ENCODE measurements at places on chromosomes 12 and 14.

DNA sequence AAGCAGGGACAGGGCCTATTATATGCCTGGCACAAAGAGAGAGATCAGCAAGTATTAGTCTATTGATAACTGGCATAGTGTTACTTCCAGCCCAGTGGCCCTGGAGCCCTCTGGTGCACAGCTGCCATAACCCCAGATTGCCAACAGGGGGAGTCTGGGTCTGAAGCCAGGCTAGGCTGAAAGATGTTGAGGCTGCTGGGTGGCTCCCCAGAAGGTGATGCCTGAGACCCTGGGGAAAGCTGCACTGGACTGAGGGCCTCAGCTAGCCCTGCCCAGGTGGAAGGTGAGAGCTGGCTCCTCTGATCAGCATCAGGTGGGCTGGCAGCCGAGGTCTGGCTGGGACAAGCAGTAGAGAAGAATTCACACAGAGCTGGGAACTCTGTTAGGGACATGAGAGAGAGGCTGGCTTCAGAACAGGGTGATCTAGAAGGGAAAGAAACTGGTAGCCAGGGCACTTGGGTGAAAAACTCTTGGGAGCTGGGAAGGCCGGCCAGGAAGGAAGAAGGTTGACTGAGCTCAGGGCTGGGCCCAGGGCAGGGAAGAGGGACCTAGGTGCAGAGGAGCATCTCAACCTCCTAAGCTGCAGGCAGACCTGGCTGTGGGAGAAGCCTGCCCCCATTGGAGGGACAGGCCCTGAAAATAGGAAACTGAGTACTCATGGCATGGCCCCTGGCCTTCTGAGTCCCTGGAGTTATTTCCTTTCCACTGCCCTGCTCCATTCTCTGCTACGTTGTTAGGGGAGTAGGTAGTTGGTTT is 3.9 kb downstream of the GZMH start:
- no peaks in the 10 kb centered on the region for H3K4me1 ChIP-seq
- no peaks in the 10 kb centered on the region for H3K36me3 ChIP-seq
- no peaks in the 10 kb centered on the region for H3K27me3 ChIP-seq
- no peak overlapping the region for H3K27ac ChIP-seq

DNA sequence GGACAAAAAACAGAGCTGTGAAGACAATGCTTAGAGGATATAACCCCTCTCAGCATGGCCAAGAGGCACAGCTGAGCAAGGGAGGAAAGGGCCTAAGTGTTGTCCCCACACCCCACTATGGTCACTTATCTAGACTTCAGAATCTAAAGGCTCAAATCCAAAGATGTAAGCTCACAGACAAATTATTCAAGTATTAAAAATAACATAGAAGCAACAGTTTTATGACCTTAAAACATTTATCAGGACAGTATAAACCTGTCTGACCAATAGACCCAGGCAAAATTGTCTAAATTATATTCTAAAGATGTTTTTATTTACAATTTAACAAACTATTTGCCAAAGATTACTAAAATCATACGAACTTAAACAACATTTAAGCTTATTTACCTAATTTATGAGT is 28.1 kb upstream of the PRICKLE1 start:
- no peak for DNase-seq
- H3K4me3 ChIP-seq: no peak overlapping the region
- no peaks in the 10 kb centered on the region for H3K4me1 ChIP-seq
- H3K27ac ChIP-seq: no peak overlapping the region
- no peaks in the 10 kb centered on the region for H3K36me3 ChIP-seq

DNA sequence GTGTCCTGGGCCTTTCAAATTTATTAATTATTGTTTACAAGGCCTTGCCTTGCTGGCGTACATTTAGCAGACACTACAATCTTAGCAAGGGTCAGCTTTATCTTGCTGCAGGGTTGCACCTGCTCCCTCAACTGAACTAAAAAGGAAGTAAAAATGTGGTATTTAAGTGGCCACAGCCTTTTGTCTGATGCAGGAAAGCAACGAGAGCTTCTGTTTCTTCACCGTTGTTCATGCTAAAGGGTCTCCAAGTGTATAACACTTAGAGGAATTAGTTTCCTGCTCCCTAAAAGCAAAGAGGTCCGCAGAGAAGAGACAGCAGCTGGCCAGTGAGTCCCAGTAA is 62.8 kb upstream of the EGLN3 start:
- no peaks in the 10 kb centered on the region for H3K36me3 ChIP-seq
- DNase-seq: no peak
- no peak overlapping the region for H3K27ac ChIP-seq
- H3K4me1 ChIP-seq: no peaks in the 10 kb centered on the region
- no peak overlapping the region for H3K4me3 ChIP-seq

DNA sequence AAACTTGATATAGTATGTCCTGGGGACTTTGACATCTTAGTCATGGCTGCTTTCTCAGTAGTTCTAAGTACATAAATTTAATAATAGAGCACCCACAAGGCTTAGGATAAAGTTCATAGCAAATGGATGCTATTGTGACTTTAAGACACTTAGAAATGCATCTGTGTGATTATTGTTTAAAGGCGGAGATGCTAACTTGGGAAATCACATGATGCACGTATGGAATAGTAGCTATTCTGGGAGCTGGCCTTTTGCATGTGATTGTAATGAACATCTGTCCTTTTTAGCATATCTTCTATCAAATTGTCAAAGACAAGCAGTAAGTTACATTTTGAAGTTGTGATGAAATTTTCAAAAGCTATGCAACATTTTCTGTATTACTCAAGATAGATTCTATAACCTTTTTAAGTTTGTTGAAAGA is 46.7 kb upstream of the ATP2A2 start:
- no peaks in the 10 kb centered on the region for H3K27me3 ChIP-seq
- H3K36me3 ChIP-seq: no peaks in the 10 kb centered on the region
- H3K27ac ChIP-seq: no peak overlapping the region

GRCh38 chr12:2168808-2169207 is 116.0 kb downstream of the CACNA1C start:
- no peak overlapping the region for H3K27ac ChIP-seq
- peaks cover 16% of the 10 kb centered on the region for H3K4me1 ChIP-seq
- H3K4me3 ChIP-seq: no peak overlapping the region
- no peak for DNase-seq

- peaks cover 2% of the 10 kb centered on the region for H3K4me1 ChIP-seq
- no peak for DNase-seq
- no peak overlapping the region for H3K27ac ChIP-seq
- H3K36me3 ChIP-seq: no peaks in the 10 kb centered on the region
Measured at GRCh38 chr14:70882776-70883492, 24.3 kb upstream of the PCNX1 start.

- H3K27me3 ChIP-seq: no peaks in the 10 kb centered on the region
- H3K4me1 ChIP-seq: no peaks in the 10 kb centered on the region
- no peak for DNase-seq
- no peak overlapping the region for H3K4me3 ChIP-seq
- H3K27ac ChIP-seq: no peak overlapping the region
Measured at GRCh38 chr12:12501121-12501520, 61.5 kb downstream of the DUSP16 start.

- peak overlapping the region; percentile 16 for H3K27ac ChIP-seq
- H3K4me3 ChIP-seq: no peak overlapping the region
- peaks cover 13% of the 10 kb centered on the region for H3K4me1 ChIP-seq
- no peaks in the 10 kb centered on the region for H3K27me3 ChIP-seq
- H3K36me3 ChIP-seq: no peaks in the 10 kb centered on the region
Measured at GRCh38 chr12:124123296-124124000, 150.4 kb downstream of the ZNF664 start.

- H3K4me3 ChIP-seq: no peak overlapping the region
- no peak overlapping the region for H3K27ac ChIP-seq
- H3K36me3 ChIP-seq: peaks cover 72% of the 10 kb centered on the region
Measured at GRCh38 chr12:120343692-120344091, 16.1 kb upstream of the PLA2G1B start.

DNA sequence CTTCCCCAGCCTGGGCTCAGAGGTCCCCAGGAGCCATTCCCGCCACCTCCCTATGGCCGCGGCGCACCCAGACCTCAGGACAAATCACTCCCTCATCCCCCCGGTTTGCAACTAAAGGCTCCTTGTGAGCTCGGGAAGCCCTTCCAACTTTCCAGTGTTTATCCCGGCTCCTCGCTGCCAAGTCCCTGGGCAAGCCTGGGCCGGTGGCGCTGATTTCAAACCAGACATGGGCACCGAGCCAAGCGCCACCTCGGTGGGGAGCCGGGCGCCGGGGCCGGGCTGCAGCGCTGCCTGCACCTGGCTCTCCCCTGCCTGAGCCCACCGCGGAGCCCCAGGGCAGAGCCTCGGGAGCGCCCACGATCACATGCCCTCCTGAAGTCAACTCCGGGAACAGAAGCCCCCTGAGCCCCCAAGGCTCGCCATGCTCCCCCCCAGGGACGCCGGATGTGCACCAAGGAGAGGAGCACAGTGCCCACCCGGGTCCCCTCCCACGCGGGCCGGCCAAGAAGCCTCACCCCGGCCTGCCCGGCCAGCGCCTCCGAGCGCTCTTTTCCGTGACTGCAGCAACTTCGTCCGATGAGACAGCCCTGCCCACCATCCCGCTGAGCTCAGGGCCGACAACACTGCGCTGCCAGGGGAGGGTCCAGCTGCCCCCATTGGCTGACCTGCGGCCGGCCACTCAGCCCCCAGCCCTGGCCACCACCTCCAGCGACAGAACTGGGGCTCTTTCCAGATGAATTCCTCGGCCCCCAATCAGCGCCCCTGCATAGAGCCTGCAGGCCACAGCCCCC is 50.0 kb downstream of the NCOR2 start:
- no peaks in the 10 kb centered on the region for H3K27me3 ChIP-seq
- peak overlapping the region; percentile 94 for H3K27ac ChIP-seq
- peak overlapping the region; percentile 53 for H3K4me3 ChIP-seq
- DNase-seq: peak; percentile 90
- peaks cover 95% of the 10 kb centered on the region for H3K4me1 ChIP-seq

DNA sequence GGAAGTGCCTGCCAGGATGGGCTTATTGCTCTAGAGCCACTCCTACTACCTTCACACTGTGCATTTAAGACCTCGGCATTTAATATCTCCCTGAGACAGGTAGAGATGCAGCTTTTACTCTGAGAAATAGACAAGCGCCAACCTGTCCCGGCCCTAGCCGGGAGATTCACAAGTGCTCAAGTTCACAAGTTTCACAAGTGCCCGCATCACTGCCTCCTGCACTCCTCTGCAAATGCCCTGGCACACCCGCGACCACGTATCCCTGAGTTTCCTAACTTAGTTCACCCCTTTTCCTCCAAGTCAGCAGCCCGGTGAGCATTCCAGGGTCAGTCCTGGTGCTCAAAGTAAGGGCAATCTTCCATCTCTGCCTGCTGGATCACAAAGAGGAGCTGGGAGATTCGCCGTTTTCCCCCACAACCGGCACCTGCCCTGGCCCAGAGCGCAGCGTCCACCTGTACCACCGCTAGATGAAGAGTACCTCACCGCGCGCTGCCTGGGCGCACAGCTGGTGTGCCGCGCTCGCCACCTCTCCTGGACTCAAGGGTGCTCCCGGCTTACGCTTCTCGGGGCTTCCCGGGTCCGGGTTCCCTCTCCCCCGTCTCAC is 5.0 kb upstream of the SLC38A4 start:
- H3K27ac ChIP-seq: no peak overlapping the region
- no peaks in the 10 kb centered on the region for H3K36me3 ChIP-seq
- H3K4me1 ChIP-seq: peaks cover 19% of the 10 kb centered on the region
- peak overlapping the region; percentile 19 for H3K4me3 ChIP-seq

DNA sequence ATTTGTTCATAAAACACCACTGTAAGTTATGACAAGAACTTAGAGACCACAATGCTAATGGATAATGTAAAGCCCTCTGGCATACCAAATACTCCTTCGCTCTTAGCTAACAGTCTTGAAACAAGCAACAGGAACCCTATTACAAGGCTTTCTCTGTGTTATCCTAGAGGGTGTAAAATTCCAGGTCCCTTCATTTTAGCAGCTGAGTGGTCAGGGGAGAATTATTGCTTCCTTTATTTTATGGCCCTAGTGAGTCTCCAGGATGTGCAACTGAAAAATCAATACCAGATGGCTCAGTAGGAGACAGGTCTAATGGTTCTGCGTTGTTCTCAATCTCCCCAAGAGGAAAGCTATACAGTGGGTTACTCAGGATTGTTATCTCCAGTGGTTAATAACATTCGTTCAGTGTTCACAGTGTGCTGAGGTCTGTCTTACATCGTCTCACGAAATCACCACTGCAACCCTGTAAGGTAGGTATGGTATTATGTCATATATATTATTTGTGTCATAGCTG is 172.7 kb upstream of the CNOT2 start:
- no peak overlapping the region for H3K27ac ChIP-seq
- no peaks in the 10 kb centered on the region for H3K4me1 ChIP-seq
- no peaks in the 10 kb centered on the region for H3K27me3 ChIP-seq

DNA sequence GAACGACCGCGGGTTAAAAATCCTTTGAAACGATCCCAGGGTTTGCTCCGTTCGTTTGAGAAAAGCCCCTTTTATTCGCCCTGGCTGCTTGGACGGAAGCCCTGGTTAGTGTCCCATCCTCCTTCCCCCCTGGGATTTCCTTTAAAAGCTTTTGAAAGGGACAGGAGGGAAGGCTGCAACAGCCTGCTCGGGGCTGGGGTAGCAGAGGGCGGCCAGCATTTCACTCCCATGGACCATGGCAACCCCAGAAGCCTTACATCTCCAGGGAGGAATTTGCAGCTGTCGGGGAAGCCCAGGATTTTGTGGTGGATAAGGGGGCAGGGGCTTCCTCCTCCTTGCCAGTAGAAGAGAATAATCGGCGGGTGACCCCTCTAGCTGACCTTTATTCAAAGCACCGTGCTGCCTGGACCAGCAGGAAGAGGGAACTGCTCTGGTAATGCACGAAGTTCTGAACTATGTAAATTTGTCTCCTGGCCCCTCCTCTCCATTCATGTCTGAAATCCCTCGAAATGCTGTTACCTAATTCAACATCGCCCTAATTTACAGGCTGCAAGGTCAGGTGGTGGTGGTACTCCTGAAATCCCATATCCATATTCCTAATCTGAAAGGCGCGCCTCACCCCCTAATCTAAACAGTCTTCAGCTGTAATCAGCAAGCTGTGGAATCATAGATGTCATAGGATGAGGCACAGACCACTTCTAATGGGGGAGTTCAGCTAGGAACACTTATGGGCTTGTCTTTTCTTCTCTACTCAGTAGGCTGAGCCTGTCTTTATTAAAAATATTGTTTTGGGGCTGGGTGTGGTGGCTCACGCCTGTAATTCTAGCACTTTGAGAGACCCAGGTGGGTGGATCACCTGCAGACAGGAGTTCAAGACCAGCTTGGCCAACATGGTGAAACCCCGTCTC is 1.0 kb upstream of the CLIP1 start:
- H3K27ac ChIP-seq: peak overlapping the region; percentile 93
- peaks cover 25% of the 10 kb centered on the region for H3K4me1 ChIP-seq
- no peaks in the 10 kb centered on the region for H3K36me3 ChIP-seq
- peak overlapping the region; percentile 61 for H3K4me3 ChIP-seq
- peak; percentile 91 for DNase-seq
- H3K27me3 ChIP-seq: no peaks in the 10 kb centered on the region
